ENCODE measurements at places on chromosomes 2 and 18.

- DNase-seq: no peak
Observed at GRCh38 chr18:63579616-63580015, 7.5 kb upstream of the SERPINB13 start.

DNA sequence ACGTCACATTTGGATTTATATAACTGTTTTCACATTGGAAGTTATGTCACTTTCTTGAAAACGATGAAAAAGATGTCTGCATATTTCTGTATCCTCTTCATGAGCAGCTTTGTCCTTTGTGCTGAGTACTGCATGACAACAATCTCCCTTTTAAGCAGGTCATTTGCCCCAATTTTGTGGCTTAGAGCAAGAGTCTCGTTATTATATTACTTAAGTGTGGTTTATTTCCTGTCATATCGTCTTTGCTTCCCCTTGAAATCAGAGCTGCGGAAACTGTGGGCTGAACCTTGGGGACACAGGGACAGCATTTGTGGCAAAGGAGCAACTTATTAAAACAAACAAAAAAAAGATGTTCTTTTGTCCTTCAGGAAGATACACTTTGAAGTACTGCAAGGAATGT lies 254.0 kb upstream of the DSEL start:
- no peak for DNase-seq

GRCh38 chr2:117359266-117359914 lies 455.1 kb upstream of the DDX18 start:
- DNase-seq: no peak

DNA sequence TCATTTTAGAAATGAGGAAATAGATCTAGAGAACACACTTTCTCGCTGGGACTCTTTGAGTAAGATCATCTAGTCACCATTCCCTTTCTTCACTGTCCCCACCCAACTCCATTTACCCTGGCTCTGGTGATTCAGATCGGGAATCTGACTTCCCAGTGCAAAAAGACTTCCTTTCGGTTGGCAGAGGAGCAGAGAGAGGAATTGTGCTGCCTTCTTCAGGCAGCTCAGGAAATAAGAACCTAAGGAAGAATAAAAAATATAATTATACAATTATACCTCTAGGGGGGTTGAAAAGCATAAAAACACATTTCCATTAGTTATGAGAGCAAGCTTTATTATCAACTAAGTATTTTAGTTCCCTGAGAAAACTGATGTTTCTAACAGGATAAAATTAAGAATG lies 9.3 kb upstream of the MPP4 start:
- no peak for DNase-seq

DNA sequence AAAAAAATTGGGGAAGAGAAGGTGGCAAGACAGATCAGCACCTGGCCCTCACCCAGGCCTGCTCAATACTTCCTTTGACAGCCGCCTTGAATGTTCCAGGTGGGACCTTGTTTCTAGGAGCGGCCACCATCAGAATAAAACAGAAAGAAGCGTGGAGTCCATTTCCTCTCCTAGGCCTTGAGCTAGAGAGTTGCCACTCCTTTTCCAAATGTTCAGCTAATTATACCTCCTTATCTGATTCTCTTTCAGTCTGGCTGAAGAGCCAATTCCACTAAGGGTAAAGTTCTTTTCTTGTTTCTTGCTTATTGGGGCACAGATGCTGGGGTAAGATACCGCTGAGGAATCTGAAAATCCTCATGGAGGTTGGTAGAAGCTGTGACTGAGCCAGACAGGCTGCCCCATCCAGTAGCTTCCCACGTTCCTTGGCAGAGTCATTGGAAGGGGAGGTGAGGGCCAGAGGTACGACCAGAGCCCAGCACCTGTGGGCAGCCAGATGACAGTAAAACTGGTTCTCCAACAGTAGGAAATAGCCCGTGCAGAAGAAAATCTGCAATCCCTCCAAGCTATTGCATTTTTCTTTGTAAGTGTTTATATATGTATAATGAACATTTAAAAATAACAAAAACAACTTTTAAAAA lies 51.5 kb downstream of the PLB1 start:
- DNase-seq: no peak

DNA sequence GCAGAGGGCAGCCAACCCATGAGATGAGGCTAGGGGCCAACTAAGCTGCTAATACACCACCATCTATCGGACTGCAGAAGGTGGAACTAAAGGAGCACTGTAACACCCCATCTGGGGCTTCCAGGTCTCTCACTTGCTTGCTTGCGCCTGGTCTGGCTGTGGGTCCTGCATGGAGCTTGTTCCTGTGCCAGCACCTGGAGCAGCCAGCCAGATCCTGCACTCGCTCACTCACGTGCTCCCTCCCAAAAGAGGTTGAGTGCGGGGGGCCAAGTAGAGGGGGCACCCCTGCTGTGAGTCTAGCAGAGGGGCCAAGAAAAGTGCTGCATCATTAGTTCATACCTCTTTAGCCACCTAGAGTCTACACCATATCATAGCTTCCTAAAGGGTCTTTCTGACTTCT lies 250.9 kb downstream of the LRRTM4 start:
- DNase-seq: no peak

- DNase-seq: no peak
Observed at GRCh38 chr18:44343570-44343969, 337.1 kb upstream of the SETBP1 start.

GRCh38 chr2:1492711-1493430 lies 79.6 kb downstream of the TPO start:
- DNase-seq: no peak

DNA sequence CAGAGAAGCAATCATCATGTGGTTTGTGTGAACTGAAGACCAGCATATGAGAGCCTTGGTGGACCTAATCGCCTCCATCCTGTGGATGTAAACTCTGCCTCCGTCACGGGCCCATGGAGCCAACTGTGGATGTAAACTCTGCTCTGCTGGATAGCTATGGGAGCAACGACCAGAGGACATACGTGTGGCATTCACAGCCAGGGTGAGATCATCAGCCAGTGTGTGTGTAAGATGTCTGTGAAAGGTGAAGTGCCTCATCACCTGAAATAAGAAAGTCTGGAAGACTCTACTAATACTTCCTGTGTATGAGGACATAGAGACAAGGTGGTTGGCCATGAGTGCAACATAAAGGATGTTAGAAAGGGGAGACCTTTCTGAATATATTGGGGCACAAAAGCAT lies 63.5 kb downstream of the CYB5A start:
- DNase-seq: no peak
